Thoracic aorta (tissue), 2 donors: ENCODE measurements at places on chromosomes 11 and 22. TPM values are rescaled to one million over a fixed set of nuclear protein-coding genes. Genes with fewer than 3 reads are reported as not detected.

DNA sequence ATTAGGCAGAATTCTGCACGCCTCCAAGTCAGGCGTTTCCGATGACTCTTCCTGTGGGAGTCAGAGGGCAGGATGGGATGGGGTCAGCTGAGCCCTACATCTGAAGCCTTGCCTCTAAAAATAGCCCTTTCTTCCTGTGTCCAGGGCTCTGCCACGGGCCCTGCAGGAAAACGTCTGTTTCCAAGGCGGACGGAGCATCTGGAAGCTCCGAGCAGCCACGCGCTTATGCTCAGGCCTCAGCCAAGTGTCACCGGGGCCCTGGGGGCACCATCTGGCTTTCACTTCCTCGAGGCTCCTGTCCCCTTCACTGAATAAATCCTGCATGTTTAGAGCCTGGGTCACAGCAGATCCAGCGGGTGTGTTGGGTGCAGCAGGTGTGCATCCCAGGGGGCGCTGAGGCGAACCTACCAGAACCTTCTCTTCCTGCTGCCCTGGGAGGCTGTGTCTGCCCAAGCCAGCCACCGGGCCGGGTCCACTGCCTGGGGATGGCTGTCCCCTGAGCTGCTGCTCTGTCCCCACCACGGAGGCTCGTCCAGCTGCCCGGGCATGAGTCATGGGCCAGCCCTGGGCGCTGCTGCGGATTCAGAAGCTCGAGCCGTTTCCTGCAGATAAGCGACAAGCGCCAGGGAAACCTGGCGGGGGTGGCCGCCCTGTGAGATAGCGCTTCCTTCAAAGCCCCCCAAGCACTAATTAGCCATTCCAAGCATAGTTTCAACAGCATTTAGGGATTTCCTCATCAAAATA lies 32.0 kb upstream of the LINC01488 start:
- H3K27ac ChIP-seq: no peak overlapping the region
- DNase-seq: peak; percentile 25
- peaks cover 12% of the 10 kb centered on the region for H3K4me1 ChIP-seq
- no peaks in the 10 kb centered on the region for H3K27me3 ChIP-seq

GRCh38 chr11:107116358-107116757 lies 98.1 kb upstream of the GUCY1A2 start:
- no peak overlapping the region for H3K4me3 ChIP-seq
- H3K27me3 ChIP-seq: no peaks in the 10 kb centered on the region
- H3K36me3 ChIP-seq: no peaks in the 10 kb centered on the region
- H3K27ac ChIP-seq: no peak overlapping the region

Gene DTX4
- 8.8 TPM for total RNA-seq

- no peaks in the 10 kb centered on the region for H3K4me1 ChIP-seq
- no peak overlapping the region for H3K4me3 ChIP-seq
- no peaks in the 10 kb centered on the region for H3K27me3 ChIP-seq
- no peaks in the 10 kb centered on the region for H3K36me3 ChIP-seq
Measured at GRCh38 chr11:111364503-111364902, 14.6 kb downstream of the POU2AF1 start.

DNA sequence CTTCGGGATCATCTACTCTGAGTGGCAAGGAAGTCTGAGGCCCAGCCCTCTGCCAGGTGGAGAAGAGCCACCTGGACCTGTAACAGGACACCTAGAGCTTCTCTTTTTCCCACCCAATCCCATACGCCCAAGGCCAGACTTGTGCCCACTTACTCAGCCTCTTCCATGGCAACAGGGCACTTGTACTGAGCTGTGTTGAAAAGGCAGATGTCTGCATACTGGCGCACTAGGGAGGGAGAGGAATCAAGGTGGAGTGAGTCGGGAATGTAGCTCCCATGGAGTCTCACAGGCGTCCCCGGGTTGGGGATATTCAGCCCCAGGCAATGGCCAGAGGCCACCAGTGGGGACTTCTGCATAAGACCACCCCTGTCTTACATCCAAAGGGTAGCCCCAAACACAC lies 36.1 kb downstream of the TPBGL start:
- peaks cover 5% of the 10 kb centered on the region for H3K4me1 ChIP-seq
- no peak overlapping the region for H3K27ac ChIP-seq
- no peaks in the 10 kb centered on the region for H3K27me3 ChIP-seq
- H3K4me3 ChIP-seq: no peak overlapping the region

Gene RTL10
- total RNA-seq: 11.8 TPM

DNA sequence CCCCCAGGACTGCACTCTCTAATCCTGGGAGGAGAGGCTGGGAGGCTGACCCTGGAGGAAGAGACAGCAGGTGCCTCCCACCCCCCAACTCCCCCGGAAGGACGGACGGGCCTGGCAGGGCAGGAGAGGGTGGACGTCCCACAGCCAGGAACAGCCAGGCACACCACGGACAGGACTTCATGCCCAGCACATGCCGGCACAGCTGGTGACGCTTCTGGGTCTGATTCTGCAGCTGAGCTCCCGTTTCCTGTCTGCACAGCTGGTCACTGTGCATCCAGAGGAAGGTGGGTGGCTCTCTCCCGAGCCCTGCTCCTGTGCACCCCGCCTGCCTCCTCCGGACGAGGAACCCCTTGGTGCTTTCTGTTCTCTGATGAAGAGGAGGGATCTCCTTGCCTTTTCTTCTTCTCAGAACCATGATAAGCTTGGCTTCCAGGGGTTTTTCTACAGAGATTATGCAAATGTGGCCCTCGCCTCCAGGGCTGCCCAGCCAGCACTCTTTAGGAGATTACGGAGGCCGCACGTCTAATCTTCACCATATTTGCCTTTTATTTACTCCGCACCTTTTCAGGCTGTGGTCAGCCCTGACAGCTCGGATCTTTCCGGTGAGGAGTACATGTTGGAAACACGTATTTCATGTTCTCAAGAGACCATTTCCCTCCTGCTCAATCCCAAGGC lies 1295.8 kb downstream of the BRD1 start:
- no peaks in the 10 kb centered on the region for H3K36me3 ChIP-seq
- no peak for DNase-seq
- H3K4me1 ChIP-seq: no peaks in the 10 kb centered on the region
- H3K27me3 ChIP-seq: no peaks in the 10 kb centered on the region
- no peak overlapping the region for H3K27ac ChIP-seq

Gene SGSM1
- 11.1 TPM for total RNA-seq

DNA sequence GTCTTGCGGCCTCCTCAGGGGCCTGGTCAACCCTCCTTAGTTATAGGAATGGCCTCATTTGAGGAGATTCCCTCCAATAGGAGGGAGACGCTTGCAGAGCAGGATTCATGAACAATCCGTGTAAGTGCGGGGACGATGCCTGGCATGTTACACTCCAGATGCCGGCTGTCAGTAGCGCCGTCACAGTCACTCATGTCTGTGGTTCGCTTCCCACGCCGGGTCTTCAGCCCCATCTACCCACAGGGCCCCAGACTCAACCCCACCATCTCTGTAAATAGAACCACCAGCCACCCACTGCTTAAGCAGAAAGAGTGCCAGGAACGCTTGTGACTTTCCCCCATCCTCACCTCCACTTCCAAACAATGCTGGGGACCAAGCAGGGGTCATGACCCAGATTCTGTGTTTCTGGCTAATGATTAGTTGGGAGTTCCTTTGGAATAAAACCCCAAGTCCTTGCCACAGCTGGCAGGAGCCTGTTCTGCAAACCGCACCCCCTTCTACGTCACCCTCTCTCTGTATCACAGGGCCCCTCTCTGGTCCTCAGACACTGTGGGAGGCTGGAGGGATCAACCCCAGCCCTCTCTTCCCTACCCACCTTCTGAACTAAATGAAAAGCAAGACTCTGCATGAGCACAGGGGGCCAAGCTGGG lies 38.8 kb upstream of the TOLLIP start:
- DNase-seq: no peak
- no peak overlapping the region for H3K4me3 ChIP-seq
- no peaks in the 10 kb centered on the region for H3K36me3 ChIP-seq
- H3K27me3 ChIP-seq: no peaks in the 10 kb centered on the region
- no peak overlapping the region for H3K27ac ChIP-seq

GRCh38 chr22:30245181-30245984 lies 1.2 kb downstream of the LIF start:
- DNase-seq: no peak
- peaks cover 16% of the 10 kb centered on the region for H3K4me1 ChIP-seq
- no peak overlapping the region for H3K27ac ChIP-seq
- H3K36me3 ChIP-seq: no peaks in the 10 kb centered on the region
- H3K4me3 ChIP-seq: peak overlapping the region; percentile 70

Gene SYCE3
- not detected for total RNA-seq

DNA sequence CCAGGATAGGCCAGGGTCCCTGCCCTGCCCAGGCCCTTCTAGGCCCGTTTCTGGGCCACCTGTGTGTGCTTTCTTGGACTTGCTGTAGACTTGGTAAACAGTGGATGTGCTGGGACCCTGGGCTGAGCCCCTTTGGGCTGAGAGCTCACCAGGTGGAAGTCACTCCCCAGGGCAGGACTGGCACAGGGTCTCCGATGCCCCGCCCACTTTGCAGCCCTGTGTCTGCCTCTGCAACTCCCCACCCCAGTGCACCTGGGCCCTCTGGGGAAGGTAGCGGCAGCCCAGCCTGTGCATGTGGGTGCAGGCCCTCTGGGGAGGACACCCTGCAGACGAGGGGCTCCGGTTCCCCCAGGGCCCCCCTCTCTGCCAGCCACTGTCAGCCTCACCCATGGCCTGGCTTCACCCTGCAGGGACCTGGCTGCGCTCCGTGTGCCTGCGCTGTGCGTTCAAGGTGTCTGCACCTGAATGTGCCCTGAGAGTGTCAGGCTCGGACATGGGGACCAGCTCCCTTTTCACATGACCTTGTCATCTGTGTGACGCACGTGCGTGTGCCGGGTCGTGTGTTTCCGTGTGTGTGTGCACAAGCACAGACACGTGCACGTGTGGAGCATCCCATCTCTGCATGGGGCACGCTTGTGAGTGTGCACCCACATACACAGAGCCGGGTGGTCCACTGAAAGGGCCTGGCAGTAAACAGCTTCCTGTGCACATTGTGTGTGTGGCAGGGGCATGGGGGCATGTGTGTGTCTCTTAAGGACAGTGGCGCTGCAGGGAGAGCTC lies 118.5 kb downstream of the KCNQ1OT1 start:
- no peaks in the 10 kb centered on the region for H3K27me3 ChIP-seq
- H3K27ac ChIP-seq: no peak overlapping the region
- no peak for DNase-seq
- no peaks in the 10 kb centered on the region for H3K4me1 ChIP-seq
- H3K36me3 ChIP-seq: no peaks in the 10 kb centered on the region
- no peak overlapping the region for H3K4me3 ChIP-seq

DNA sequence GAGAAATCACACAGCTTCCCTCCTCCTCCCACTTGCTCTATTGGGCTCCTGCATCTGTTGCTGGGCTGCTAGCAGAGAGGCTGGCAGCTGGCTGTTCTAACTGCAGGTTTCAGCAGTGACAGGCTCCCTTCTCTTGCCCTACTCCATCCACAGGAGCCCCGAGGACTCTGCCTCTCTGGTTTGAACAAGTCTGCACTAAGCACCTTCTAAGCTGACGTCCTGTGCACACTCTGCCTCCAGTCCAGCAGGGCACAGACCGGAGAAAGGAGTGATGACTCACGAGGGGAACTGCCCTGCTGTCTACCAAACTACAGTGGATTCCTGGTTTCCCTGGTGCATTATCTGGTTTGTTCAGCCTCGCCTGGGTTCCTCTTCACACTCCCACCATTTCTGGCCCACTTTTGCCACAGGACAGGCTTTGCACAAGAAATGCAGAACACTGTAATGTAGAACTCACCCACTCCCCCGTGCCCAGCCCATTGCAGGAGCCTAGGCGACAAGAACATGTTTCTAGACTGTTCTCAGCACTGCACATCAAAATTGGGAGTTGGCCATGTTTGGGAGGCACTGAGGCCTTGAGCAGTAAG lies 26.0 kb downstream of the IL10RA start:
- no peaks in the 10 kb centered on the region for H3K36me3 ChIP-seq
- no peaks in the 10 kb centered on the region for H3K27me3 ChIP-seq
- no peak for DNase-seq

Gene OR10D3
- not detected for total RNA-seq

- no peak overlapping the region for H3K27ac ChIP-seq
- no peaks in the 10 kb centered on the region for H3K27me3 ChIP-seq
- H3K4me3 ChIP-seq: no peak overlapping the region
- H3K4me1 ChIP-seq: no peaks in the 10 kb centered on the region
- no peaks in the 10 kb centered on the region for H3K36me3 ChIP-seq
- no peak for DNase-seq
Measured at GRCh38 chr22:32106930-32107329, 52.2 kb downstream of the C22orf42 start.

GRCh38 chr11:22331771-22332170 lies 6.4 kb upstream of the SLC17A6 start:
- no peak for DNase-seq
- H3K4me1 ChIP-seq: no peaks in the 10 kb centered on the region
- H3K4me3 ChIP-seq: no peak overlapping the region
- no peak overlapping the region for H3K27ac ChIP-seq
- no peaks in the 10 kb centered on the region for H3K27me3 ChIP-seq

Gene SLC22A8
- not detected for total RNA-seq

- no peaks in the 10 kb centered on the region for H3K36me3 ChIP-seq
- no peak for DNase-seq
- no peak overlapping the region for H3K4me3 ChIP-seq
- no peak overlapping the region for H3K27ac ChIP-seq
Measured at GRCh38 chr11:117766576-117766975, 30.4 kb downstream of the DSCAML1 start.

DNA sequence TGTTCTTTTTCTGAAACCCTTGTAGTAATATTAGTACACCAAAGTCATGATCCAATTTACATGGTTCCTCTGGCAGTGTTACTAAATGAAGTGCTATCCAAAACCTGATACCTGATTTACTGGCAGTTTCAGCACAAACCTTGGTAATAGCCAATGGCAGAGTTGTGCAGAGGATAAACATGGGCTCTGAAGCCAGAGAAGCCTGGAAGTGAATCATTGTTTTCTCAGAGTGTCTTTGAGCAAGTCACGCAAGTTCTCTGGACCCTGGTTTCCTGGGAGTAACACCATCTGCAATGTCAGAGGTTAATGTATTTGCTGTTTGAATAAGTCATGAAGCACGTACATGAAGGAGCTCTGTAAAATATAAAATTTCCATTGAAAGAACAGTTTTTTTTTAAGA lies 222.3 kb upstream of the NARS2 start:
- H3K4me1 ChIP-seq: peaks cover 18% of the 10 kb centered on the region
- no peak for DNase-seq
- no peaks in the 10 kb centered on the region for H3K27me3 ChIP-seq
- H3K4me3 ChIP-seq: no peak overlapping the region
- H3K36me3 ChIP-seq: no peaks in the 10 kb centered on the region

DNA sequence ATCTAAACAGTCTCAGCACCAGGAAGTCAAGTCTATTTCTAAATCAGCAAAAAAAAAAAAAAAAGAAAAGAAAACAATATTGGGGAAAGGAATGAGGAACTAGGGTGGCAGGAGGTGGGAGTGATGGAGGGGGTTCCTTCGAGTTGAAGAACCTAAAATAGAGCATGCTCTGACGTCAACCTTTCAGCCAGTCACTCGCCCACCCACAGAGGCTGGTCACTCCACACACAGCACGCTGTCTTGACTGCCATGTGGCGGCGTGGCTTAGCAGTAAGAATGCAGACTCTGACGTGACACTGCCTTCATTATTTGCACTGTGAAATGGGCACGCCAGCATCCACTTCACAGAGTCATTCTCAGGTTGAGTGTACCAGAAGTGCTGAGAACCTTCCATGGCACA lies 48.3 kb downstream of the LARGE1 start:
- peak overlapping the region; percentile 71 for H3K27ac ChIP-seq
- peaks cover 69% of the 10 kb centered on the region for H3K4me1 ChIP-seq

GRCh38 chr11:68504432-68505066 lies 44.0 kb downstream of the PPP6R3 start:
- no peaks in the 10 kb centered on the region for H3K36me3 ChIP-seq
- H3K27me3 ChIP-seq: no peaks in the 10 kb centered on the region
- H3K27ac ChIP-seq: no peak overlapping the region

Gene OR4C12
- total RNA-seq: not detected
